ENCODE measurements at places on chromosomes 13 and 19.

- no peak for DNase-seq
Observed at GRCh38 chr19:58558623-58559274, 338 bp upstream of the UBE2M start.

DNA sequence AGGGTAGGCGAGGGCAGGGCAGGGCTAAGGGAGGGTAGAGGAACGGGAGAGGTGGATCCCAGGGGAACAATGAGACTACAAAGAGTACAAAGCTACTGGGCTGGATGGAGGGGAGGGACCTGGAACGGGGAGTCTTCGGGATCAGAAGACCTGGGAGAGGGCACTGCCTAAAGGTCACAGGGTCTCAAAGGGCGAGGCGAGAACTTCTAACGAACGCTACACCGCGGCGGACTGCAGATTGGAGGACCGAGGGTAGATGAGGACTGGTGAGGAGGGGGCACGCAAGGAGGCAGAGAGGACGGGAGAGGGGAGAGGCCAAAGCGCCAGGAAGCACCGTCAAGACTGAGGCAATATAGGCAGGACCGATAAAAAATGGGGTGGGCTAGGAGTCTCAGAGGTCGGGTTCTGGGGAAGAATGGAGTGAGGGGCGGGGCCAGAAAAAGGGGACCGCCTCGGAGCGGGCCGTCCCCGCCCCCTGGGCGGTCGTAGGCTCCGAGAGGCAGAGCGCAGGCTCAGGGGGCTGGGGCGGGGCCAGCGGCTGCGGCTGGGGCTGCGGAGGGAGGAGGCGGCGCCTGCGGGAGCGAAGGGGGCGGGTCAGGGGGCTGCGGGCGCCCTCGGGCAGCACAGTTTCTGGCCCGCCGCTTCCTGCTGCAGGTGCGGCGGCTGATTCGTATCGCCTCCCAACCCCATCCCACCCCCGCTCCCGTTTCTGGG is 1.3 kb upstream of the KCNC3 start:
- peak; percentile 88 for DNase-seq

DNA sequence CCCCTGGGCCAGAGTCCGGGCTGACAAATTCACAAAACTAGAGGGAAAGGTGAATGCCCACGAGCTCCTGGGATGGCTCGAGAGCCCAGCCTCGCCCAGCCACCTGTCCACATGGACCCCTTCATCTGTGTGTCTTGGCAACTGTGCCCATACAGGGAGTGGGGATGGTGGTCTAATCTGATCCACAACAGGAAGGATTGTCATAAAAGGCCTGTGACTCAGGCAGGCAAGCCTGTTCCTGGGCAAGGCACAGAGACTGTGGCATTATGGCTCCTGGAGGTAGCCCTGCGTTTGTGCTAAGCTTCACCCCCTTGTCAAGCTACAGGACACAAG is 20.0 kb downstream of the CAPS start:
- DNase-seq = no peak

- DNase-seq = no peak
Observed at GRCh38 chr13:110245416-110245899, 61.5 kb downstream of the COL4A1 start.

DNA sequence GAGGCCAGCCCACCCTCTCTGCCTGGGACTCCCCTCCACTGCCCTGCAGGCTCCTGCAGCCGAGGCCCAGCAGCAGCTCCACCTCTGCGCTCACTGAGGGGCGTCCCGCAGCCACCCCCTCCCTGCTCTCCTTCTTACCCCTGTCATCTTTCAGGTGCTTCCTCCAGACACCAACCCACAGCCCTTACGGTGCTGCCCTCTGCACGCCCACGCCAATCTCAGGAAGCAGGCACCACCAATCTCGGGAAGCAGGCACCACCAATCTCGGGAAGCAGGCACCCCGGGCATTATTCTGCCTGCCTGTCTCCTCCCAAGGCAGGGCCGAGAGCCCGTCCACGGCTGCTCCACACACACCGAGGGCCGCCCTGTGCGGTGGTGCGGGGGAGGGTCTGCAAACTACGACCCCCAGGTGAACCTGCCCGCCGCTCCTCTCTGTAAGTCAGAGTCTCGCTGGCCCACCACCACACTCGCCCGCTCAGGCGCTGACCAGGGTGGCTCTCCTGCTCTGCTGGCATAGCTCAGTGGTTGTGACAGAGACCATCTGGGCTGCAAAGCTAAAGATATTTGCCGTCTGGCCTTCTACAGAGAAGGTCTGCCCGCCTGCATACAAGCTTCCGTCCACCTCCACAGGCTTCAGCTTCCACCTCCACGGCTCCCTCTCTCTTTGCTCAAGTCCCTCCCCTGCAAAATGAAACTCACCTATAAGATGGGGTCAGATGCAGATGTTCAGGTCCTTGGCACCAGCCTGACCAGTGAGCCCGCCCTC is 2.9 kb downstream of the LSM7 start:
- no peak for DNase-seq

- DNase-seq = no peak
Observed at GRCh38 chr13:32370805-32371204, 55.5 kb downstream of the BRCA2 start.

DNA sequence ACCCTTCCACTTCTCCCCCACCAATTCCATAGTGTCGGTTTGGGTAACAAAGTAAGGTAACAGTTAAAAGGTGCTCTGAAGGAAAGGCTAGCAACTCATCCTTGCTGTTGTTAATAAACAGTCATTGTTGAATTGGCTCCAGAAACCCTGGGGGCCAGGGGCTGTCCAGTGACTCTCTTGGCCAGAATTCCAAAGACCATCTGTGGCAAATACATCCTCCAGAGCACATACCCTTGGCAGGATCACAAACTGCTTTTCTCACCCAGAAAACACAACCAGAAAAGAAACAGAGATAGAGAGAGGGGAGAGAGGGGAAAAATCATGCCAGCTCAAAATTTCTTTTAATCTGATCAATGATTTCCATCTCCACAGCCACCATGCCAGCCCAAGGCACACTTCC is 22.1 kb downstream of the CACNA1A start:
- no peak for DNase-seq

GRCh38 chr19:32404933-32405430 is 588 bp upstream of the DPY19L3 start:
- DNase-seq = peak; percentile 35

Measured in NCI-H774 (cell line).